ENCODE measurements at places on chromosomes 16 and 17.
A peak's percentile ranks its signal among the peaks of the same experiment; 100 is the strongest.

DNA sequence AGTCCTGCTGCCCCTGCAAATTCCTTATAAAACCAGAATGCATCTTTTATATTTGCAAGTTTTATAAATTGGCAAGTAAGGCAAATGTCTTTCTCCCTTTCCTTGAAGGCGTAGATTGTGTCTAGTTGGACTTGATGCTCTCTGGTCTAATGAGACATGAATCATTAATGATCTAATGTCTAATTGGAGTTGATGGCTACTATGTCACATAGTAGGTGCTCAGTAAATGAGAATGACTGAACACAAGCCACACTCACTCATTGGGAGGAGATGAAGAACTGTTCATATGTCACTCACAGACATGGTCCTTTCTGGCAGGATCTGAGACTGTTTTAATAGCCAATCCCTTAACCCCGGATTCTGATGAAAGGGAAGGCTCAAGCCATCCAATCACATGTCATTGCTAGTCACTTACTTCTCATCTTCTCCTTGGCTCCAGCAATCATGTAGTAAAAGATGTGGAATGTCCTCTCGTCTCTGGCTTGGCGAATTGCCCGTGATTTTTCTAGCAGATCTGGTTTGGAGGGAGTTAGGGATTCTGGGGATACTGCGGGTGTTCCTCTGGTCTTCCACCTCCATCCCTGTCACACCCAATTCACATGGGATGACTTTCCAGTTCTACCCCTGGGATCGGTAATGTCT is 81.0 kb downstream of the MYH11 start:
- no peak for DNase-seq

DNA sequence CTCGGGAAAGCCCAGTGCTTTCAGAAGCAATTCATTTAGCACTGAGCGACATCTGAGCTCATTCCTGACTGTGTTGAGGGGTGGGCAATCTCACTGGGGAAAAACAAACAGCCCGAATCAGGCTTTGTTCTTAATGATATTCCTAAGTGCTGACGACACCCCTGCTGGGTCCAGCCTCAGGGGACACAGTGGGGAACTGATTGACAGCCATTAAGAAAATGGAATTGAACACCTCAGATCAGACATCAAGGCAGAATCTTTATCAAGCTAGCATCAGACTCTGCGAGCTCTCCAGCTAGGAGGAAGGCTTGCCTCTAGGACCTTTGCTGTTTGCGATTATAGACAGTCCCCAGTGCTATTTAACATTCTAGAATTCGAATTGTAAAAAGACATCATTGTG is 22.5 kb upstream of the LYRM9 start:
- no peak for DNase-seq

DNA sequence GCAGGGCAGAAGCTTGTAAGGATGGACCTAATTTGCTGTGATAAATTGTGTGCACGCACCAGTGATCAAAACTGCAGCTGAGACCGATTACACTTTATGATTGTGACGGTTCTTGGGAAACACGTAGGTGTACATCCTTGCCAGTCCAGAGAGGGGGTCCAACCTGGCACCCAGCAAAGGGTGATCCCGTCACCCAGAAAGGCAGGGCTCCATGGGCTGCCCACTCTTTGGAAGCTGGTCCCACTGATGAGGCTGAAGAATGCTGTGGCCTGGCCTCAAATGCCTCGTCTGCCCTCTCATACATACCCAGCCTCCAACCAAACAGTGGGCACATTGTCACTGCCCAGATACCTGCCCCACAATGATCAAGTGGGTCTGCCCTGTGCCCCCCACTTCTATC is 132.0 kb downstream of the C16orf78 start:
- no peak for DNase-seq

GRCh38 chr17:36876966-36877365 is 60.3 kb upstream of the LHX1 start:
- no peak for DNase-seq

- peak; percentile 29 for DNase-seq
Observed at GRCh38 chr17:18961634-18962493, 9.9 kb downstream of the SLC5A10 start.

DNA sequence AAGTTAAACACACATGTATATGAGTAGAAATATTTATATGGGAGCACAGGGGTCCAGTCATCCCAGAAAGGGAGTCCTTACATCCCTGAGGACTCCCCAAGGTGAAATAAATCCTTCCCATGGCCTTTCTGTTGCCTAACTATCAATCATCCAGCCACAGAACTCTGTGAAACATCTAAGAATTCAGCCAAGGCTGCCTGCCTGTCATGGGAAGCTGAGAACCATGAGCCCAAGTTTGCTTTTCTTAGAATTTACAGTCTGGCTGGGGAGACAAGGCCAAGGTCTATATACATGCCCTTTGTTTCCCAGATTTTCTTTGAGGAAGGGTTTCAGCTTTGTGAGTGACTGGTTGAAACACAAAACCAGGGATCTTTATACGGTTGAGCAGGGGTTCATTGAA is 15.8 kb downstream of the MYL4 start:
- DNase-seq, result no peak

GRCh38 chr17:47638903-47639302 is 10.8 kb upstream of the KPNB1 start:
- DNase-seq, result no peak

GRCh38 chr17:11097121-11097520 is 143.9 kb upstream of the SHISA6 start:
- no peak for DNase-seq

- no peak for DNase-seq
Observed at GRCh38 chr17:43609613-43610385, 51.9 kb downstream of the MEOX1 start.

DNA sequence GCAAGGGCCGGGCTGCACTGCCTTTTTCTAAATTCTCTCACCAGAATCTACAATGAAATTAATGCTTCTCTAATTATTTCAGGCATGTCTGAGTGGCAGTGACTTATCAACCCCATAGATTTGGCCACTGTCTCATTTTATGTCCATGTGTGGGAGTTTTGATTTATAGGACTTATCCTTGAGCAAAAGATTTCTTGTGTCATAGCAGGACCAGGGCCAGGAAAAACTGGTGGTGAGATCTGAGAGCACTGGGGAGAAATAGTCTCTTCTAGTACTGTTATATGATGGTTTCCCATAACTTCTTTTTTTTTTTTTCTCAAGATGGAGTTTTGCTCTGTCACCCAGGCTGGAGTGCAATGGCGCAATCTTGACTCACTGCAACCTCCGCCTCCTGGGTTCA is 1.5 kb upstream of the KRT23 start:
- no peak for DNase-seq

DNA sequence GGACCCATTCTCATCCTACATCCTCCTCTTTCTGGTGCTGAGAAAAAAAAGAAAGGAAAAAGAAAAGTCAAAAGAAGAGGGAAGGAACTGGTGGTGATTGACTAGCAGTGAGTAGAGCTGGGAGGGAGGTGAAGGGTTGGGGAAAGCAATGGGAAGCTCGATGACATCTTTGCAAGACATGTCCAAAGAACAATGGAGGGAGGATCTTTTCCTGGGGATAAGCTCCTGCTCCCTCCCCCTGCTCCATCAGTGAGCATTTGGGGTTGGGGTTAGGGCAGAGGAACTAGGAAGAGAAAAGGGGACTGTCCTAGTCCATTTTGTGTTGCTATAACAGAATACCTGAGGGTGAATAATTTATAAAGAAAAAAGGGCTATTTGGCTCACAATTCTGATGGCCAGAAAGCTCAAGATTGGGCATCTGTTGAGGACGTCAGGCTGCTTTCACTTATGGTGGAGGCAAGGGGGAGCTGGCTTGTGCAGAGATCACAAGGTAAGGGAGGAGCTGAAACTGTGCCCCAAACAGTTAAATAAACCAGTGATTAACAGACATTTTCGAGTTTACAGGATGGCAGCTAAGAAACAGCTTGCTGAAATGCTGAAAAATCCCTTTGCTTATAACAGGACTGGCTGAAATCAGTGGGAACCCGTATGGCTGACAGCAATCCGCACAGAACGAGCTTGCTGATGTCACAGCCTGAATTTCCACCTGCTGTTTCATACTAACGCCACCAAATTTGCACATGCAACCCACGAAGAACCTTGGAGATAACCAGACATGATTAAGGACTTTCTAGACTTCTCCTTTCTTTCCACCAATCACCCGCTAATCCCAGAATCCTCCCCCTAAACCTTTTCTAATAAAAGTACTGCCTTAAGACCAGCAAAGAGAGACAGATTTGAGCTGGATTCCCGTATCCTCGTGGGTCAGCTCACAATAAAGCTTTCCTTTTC is 1.6 kb upstream of the ODF4 start:
- DNase-seq, result no peak

DNA sequence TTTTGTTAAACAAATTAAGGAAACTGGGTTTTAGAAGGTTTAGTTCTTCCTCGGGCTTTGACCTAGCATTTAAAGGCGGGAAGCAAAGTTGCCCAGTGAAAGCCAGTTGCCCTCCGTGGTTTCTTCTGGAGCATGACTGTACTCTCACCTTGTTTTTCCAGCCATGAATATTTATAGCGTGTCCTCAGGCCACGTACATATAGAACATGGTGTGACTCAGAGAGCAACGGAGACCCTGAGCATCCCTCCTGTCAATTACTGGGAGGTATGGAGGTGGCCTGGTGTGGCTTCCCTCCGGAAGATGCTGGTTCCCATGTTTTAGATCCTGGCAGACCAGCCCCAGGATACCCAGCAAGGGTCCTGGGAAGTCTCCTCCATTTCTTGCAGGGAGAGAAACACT is 48.4 kb downstream of the AKAP1 start:
- no peak for DNase-seq

GRCh38 chr16:8576141-8577004 is 13.9 kb downstream of the TMEM114 start:
- no peak for DNase-seq

DNA sequence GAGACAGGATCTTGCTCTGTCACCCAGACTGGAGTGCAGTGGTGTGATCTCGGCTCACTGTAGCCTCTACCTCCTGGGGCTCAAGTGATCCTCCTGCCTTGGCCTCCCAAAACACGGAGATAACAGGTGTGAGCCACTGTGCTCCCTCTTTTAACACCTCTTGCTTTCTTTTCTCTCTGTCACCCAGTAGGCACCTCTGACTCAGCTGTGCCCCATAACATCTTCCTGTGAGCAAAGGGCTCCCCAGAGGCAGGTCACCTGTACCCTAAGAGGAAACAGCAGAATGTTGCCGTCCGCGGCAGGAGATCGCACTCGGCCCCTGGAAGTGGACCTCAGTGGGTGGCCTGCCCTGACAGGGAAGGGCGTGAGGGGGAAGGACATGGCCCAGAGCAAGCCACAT is 918 bp upstream of the NLRC3 start:
- DNase-seq, result peak; percentile 36

GRCh38 chr17:70109497-70109896 is 34.5 kb downstream of the KCNJ16 start:
- DNase-seq, result no peak

GRCh38 chr17:14340857-14341754 is 40.2 kb downstream of the HS3ST3B1 start:
- no peak for DNase-seq

GRCh38 chr17:72525225-72526015 is 404.6 kb downstream of the SOX9 start:
- DNase-seq, result no peak

GRCh38 chr16:50369133-50369804 is 481 bp upstream of the BRD7 start:
- no peak for DNase-seq

GRCh38 chr17:77356690-77357201 is 216.0 kb downstream of the SEC14L1 start:
- no peak for DNase-seq

DNA sequence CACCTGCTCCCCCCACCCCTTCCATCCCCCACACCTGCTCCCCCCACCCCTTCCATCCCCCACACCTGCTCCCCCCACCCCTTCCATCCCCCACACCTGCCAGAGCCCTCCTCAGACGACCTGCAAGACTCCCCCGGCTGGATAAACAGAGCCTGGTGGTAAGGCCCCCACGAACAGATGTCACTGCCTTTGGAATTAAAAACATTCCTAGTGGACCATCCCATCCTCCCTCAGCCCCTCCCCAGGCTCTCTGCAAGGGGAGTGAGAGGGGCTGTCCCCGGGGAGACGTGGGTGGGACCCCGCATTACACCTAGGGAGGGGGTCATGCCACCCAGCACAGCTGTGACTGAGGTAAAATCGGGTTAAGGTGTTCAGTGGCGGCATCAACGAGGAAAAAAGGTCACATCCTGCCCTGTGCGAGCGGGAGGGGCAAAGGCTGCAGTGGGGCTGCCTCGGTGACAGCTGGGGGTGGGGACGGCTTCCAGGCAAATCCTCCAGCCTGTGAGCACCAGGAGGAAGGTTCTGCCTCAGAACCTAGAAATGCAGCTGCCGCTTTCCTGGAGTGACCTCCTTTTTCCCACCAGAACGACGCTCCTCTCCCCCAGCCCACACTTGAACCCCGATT is 38.7 kb downstream of the TIMM22 start:
- DNase-seq, result no peak

GRCh38 chr17:48152289-48152688 is 44.7 kb downstream of the SNX11 start:
- DNase-seq, result no peak

- DNase-seq, result no peak
Observed at GRCh38 chr17:42271779-42272035, 4.5 kb downstream of the STAT5B start.

GRCh38 chr17:32283745-32284201 is 18.1 kb downstream of the RHBDL3 start:
- DNase-seq, result no peak
